ENCODE measurements at places on chromosomes 12 and 14.
A peak's percentile ranks its signal among the peaks of the same experiment; 100 is the strongest.

GRCh38 chr14:77593501-77593961 lies 22.9 kb downstream of the SPTLC2 start:
- DNase-seq = no peak

GRCh38 chr12:131830914-131831571 lies 2.9 kb downstream of the MMP17 start:
- DNase-seq = no peak

GRCh38 chr12:23133471-23133870 lies 508.5 kb downstream of the ETNK1 start:
- DNase-seq = no peak

GRCh38 chr14:92503756-92504491 lies 9.7 kb upstream of the RIN3 start:
- no peak for DNase-seq

GRCh38 chr12:22474970-22475720 lies 69.2 kb downstream of the C2CD5 start:
- no peak for DNase-seq

- no peak for DNase-seq
Measured at GRCh38 chr12:66808606-66809005, 129.7 kb upstream of the GRIP1 start.

- no peak for DNase-seq
Measured at GRCh38 chr12:10720974-10721650, 2.0 kb downstream of the YBX3 start.

DNA sequence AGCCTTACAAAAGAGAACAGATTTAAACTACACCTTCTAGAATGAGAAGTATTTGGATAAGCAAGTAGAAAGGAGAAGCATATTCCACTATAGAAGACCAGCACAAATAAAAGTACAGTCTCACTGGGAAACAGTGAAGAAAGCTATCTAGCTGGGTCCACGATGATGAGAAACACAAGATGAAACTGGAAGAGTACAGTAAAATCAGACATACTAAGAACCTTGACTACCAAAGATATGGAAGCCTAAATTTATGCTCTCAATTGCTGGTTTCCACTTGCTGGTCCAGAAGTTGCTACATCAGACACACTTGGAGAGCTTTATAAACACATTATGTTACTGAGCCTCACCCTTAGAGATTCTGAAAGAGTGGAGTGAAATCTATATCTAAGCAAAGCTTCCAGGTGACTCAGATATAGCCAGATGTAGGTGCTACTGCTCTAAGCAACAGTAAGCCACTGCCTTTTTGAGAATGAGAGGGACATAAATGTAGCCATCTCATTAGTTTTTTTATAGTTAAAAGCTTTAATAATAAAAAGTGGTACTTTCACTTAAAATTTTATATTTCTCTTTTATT lies 96.3 kb upstream of the BBS10 start:
- no peak for DNase-seq

DNA sequence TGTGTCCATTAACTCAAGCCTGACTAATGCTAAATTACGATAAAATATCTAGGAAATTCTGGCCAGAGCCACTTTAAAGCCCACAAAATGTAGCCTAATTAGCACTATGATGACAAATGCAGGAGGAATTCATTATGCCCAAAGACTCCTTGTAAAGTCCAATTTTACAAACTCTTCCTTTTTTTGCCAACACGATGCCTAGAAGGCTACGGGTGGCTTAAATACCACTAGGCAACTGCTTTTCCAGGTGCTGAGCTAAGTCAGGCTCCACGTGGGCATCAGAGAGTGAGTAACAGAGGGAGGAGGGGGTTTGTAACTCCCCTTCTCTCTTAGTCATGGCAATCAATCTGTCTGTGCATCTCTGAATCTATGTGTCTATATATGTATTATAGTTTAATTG lies 172.4 kb upstream of the NTF3 start:
- no peak for DNase-seq

GRCh38 chr14:31895646-31896045 lies 181.5 kb upstream of the ARHGAP5 start:
- DNase-seq = no peak

DNA sequence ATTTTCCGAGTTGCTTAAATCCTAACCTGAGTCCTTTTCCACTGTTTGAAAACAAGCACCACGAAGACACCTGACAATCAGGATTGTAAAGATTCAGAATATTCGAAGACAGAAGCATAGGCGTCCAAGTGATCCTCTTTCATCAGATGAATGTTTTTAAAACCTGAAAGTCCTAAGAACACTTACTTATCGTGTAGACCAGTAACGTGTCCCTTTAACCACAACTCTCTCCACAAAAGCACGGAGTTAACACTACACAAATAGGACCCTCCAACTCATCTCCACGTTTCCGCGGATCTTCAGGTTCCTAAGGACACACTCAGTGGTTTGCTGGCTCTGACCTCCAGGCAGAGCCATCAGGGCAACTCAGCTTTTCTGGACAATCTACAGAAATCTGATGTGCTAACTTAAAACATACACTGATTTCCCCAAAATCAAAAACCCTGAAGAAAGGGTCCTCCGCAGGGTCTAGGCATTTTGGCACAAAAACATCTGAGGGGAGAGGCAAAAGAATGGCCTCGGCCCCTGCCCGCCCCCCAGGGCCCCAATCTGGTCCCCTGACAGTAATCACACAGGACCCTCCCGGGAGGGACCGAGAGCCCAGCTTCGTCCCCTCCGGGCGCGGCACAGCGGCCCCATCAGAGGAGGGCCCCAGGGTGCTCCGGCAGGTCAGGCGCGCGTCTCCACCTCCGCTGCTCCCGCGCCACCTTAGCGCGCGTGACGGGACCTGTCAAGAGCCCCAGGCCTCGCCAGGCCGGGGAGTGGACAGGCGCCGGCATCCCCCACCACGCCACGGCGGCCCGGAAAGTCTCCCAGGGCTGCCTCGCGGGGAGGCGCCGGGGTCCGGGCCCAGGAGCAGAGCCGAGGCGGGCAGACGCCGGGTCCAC lies 925 bp downstream of the DICER1 start:
- DNase-seq = peak; percentile 9

DNA sequence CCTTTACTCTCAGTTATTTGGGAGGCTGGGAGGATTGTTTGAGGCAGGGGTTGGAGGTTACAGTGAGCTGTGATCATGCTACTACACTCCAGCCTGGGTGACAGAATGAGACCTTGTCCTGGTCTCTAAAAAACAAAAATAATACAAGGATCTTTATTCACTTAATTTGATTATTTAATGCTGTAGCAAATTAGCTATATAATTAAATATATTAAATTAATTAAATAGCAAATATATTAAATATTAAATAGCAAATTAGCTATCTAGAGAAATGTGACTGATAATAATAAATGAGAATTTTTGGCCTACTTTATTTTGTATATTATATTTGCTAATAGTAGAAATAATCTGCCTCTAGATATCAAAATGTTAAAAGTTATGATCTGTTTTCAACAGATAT lies 298.8 kb upstream of the NAV3 start:
- DNase-seq = no peak

DNA sequence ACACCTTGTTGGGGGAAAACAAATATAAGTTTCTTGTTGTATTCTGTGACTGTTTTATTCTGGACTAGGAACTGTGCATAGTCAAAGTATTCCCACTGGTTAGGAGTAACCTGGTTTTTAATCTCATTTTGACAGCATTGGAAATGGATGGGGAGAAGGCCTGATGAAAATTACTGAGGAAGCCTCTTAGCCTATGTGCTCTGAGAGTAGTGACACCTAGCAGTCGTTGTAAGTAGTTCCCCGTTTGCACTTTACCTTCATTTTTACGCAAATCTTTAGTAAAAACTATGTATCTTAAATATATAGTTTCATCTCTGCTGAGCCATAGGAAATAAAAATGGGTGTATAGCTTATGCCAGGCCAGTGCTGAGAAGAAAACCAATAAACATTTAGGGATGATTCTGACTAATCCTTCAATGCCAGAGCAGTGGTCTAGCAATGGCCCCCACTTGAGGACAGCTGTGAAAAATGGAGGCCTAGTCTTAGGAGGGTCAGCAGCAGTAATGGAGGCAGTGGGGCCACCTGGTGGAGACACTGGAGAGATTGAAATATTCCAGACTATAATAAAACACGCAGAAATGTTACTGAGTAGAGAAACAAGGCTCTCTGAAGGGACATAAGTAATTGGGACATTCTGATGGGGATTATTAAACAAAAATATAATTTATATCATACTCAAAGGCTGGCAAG lies 133.2 kb upstream of the NOVA1 start:
- no peak for DNase-seq

DNA sequence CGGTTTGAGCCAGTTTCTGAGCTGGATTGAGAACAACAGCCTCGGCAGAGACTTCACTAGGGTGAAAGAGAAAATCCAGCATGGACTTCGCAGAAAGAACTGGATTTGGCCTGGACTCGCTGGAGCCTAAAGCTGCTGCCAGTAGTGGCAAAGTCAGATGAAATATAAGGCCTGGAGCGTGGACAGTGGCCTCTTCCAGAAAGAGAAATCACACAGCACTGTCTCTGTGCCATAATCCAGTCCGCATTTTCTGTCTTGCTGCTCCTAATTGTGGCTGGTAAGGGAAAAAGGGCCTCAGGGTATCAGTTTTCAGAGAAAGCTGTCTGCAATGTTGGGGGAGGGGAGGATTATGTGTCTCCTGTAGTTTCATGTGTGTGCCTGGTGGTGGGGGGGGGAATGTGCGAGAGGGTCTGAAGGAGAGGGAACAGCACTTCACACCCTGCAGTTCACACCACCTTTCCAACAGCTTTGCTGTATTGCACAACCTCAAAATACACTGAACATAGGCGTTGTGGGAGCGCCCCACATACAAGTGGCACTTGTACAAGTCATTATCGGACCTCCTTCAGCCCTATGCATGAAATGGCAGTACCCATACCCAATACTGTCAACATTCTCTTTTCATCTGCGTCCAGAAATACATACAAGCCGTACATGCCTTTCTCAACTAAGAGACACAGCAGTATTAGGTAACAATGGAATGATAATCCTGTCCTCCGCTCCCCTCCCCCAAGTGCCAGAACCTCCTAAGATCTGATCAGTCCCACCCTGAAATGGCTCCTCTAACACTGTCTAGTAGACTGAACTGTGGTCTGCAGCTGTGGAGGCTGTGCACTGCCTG lies 107.5 kb upstream of the ATF7IP start:
- peak; percentile 66 for DNase-seq

DNA sequence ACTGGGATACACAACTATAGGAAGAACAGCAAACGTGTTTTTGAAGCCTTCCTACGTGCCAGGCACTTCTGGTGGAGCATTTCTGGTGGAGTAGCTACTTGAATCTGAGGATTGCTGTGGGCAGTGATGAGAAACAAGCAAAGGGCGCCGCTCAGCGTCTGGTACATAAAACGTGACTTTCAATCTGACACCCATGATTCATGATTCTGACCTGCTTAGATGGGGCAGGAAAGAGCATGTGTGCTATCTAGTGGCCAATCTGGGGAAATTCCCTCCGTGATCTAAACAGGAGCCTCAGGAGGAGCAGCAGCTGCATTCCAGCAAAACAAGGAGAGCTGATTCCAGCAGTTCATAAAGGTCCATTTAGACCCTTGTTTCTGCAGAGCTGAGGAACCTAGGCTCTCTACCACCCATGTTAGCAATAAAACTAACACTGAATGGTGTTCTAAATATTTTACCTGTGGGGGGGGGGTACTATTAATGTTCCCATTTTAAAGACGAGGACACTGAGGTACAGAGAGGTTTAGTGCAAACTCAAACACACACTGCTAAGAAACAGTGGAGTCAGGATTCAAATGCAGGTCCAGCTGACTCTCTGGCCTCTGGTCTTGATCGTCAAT lies 37.8 kb downstream of the PAH start:
- no peak for DNase-seq

- DNase-seq = no peak
Measured at GRCh38 chr12:452667-453210, 7.0 kb upstream of the B4GALNT3 start.

DNA sequence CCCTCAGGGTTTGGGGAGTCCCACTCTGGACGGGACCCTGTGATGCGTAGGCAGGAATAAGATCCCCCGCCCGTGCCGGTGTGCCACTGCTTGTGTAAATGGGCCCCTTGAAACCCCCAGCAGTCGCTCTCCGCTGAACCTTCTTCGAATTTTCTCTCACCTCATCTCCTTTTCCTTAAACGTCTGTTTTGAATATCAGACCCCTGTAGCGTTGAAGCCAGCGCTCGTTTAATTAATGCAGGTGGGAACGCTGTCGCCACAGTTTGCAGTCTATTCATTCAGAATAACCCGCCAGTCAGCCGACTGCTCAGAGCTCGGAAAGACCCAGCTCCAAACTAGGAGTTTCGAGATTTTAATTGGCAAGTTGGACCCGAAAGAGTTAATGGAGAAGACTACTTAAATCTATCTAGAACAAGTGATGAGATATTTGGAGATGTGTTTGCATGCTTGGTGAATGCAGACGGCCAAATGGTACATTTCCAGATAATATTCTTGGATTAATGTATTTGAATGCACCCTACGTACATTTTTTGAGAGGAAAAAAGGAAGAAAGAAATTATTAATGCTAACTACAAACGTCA lies 739 bp upstream of the PPP2R5E start:
- no peak for DNase-seq

- DNase-seq = no peak
Measured at GRCh38 chr12:1533602-1534304, 60.6 kb downstream of the FBXL14 start.

GRCh38 chr12:58583529-58583928 lies 336.8 kb downstream of the LRIG3 start:
- no peak for DNase-seq

GRCh38 chr12:107152315-107152714 lies 59.0 kb upstream of the CRY1 start:
- DNase-seq = no peak
